ENCODE measurements at places on chromosomes 5 and 9. TPM values are rescaled to one million over a fixed set of nuclear protein-coding genes. Genes with fewer than 3 reads are reported as not detected.

DNA sequence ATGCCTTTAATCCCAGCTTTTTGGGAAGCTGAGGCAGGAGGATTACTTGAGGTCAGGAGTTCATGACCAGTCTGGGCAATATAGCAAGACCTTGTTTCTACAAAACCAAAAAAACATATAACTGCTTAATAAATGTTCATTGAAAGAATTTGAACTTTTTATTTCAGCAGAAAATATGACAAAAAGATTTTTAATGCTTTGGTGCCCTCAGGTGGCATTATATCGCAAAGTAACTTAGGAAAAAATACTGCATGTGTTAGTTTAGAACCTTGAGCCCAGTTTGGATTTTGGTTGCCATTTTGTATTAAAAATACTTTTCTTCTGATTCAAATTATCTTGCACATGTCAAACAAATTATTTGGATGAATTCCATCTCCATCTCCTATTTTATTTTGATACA lies 103.2 kb downstream of the GPBP1 start:
- peak; percentile 13 for DNase-seq

- no peak for DNase-seq
Measured at GRCh38 chr5:1037671-1038416, 29.2 kb downstream of the NKD2 start.

DNA sequence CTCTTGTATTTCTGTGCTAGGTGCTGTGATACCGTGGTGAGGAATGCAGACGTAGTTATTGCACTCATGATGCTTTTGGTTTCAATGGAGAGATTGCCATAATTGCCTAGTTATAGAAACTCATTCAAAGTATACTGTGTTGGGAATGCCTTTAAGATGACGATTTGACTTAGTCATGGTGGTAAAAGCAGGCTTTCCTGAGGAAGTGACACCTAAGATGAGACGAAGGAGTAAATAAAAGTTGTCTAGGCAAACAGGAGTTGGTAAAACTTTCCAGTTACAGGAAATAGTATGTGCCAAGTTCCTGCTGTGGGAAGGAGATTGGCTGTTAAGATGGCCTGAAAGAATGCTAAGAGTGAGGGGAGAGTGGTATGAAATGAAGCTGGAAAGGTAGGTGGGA lies 48.1 kb downstream of the FOCAD start:
- no peak for DNase-seq

GRCh38 chr5:163303718-163304117 lies 133.7 kb upstream of the CCNG1 start:
- no peak for DNase-seq

DNA sequence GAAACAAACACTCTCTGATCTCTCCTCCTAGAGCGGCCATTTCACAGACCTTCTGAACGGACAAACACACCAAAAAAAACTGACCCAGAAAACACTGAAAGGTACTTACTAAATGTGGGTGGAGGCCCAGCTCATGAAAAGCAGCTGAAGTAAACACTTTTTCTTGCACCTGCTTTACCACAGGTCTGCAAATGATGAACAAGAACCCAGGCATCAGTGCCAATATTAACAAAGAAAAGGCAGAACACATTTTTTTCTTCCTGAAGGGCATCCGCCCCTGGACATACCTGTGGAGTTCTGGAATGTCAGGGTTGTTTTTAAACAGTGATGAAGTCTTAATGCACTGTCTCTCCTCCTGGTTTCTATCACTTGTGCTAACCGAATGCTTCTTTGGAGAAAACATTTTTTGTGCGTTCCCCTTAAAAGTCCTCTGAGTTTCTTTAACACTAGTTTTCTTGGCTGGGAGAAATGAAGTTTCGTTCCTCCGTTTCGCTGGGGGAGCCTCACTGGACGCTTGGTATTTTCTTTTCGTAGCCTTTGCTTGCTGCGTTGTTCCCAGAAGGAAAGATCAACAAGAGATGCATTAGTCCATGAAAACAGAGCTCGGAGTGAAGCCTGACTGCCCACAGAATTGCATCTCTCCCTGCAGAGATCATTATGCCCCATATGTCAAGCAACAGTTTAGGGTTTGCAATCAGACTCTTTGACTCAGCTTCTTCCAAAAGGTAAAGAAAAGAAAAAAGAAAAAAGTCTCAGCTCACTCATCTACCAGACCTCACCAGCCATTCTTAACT lies 7.4 kb downstream of the DDX31 start:
- DNase-seq: no peak

- DNase-seq: no peak
Measured at GRCh38 chr9:110828264-110828663, 159.7 kb downstream of the MUSK start.

- DNase-seq: no peak
Measured at GRCh38 chr9:22116758-22117157, 107.7 kb upstream of the CDKN2B start.

DNA sequence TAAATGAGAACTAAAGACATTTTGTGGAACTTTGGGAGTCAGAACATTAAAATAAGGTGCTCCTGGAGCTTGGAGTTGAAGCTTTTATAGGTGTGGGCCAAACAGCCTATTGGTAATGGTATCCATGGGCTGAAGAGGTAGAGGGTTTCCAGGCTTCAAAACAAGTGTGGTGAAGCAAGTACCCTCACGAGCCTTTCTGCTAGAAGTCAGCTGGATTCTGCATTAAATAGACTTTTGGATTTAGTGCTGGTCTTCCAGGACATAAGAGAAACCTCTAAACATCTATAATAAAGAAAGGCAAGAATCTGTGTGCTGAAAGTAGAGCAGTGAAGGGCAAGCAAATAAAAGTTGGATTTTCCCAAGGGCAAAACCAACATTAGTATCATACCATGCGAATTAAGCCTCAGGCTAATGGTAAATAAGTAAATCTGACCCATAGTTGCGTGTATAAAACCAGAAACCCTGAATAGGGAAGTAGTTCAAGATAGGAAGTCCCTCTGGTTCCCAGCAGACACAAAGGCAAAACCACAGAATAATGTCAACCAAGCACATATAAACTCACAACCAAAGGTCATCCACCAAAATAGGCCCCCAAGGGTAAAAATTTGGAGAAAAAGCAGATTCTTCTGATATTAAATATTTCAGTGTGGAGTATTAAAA lies 306.3 kb downstream of the TLE4 start:
- no peak for DNase-seq

- no peak for DNase-seq
Measured at GRCh38 chr9:135074354-135075233, 12.9 kb upstream of the OLFM1 start.

DNA sequence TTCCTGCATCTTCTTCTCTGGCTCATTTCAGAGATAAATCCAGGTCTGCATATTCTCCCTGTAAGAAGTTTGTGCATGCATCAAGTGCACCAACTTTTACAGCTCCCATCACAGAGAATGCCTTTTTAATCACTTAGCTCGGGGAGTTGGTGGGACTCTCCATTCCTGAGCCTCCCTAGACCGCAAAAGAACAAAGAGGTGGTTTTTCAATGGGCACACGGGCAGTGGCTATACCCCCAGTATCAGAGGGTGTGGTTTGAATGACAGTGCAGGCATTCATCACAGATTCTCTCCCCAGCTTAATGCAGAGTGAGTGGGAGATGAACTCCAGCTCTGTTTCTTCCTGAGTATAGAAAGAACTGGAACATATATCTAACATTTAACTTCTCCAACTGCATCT lies 264.7 kb upstream of the NR4A3 start:
- DNase-seq: no peak

The HMGCR gene
- 101 TPM for total RNA-seq

The SLC2A6 gene
- 10.7 TPM for total RNA-seq

The PCDHA11 gene
- 0.27 TPM for total RNA-seq

The SCGB3A2 gene
- total RNA-seq: not detected

The PCDHGB6 gene
- 0.22 TPM for total RNA-seq

The CRB2 gene
- total RNA-seq: 0.07 TPM

The SUSD3 gene
- total RNA-seq: 11.3 TPM

All from HCT116 (cell line).